Activated T-helper 9 cell treated with anti-CD3 and anti-CD28 coated beads, Interleukin-2, amount 50 U/mL, for 16 hours (primary cell): ENCODE measurements at places on chromosomes 2 and 18.

GRCh38 chr18:35635170-35635569 lies 53.6 kb downstream of the GALNT1 start:
- DNase-seq: no peak

DNA sequence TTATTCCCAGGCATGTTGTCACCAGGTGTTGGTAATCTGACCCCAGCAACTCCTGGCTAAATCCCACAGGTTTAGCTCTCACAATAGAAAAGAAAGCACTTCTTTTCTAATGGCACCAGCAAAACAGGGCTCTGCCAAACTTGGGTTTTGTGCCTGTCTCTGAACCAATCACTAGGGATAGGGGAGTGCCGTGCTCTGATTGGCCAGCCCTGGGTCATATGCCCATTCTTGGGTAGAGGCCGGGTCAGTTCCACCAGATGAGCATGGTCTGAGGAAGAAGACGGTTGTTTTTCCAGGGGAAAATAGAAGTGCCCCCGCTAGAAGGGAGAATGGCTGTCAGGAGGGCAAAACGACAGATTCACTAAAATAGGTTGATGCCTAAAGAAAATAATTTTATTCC lies 14.7 kb downstream of the CDK15 start:
- no peak for DNase-seq

- no peak for DNase-seq
These were observed 343.6 kb upstream of the SYT4 start for GRCh38 chr18:43620936-43621335.

DNA sequence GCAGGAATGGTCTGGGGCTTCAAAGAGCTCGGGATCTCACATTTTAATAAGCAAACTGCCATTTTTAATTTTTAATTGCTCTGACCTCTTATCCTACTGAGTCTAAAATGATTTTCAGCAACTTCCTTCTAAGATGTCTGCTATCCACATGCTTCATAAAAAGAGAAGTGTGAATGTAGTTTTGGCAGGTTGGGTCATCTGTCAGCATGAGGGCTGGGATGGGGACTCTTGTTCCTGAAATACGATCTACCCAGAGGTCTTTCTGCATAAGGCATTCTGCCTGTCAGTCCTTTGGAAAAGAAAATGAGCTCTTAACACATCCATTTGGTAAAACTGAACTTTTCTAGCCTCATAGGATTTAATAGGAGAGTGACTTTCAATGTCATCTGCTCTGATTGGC lies 252.8 kb upstream of the APCDD1 start:
- no peak for DNase-seq

DNA sequence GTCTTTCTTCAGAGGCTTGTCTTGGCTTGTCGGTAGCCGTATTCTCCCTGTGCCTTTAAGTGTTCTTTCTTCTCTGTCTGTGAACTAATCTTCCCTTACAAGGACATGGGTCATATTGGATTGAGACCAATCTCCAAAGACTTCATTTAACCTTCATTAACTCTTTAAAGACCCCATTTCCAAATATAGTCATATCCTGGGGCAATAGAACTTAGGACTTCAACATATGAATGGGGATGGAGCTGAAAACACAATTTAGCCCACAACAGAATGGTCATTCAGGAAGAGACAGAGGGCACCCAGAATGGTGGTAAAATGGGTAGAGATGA lies 82.1 kb upstream of the TANK start:
- no peak for DNase-seq

- DNase-seq: no peak
These were observed 154.8 kb downstream of the TGIF1 start for GRCh38 chr18:3604498-3605408.

GRCh38 chr2:23367760-23368159 lies 17.2 kb upstream of the KLHL29 start:
- DNase-seq: no peak

DNA sequence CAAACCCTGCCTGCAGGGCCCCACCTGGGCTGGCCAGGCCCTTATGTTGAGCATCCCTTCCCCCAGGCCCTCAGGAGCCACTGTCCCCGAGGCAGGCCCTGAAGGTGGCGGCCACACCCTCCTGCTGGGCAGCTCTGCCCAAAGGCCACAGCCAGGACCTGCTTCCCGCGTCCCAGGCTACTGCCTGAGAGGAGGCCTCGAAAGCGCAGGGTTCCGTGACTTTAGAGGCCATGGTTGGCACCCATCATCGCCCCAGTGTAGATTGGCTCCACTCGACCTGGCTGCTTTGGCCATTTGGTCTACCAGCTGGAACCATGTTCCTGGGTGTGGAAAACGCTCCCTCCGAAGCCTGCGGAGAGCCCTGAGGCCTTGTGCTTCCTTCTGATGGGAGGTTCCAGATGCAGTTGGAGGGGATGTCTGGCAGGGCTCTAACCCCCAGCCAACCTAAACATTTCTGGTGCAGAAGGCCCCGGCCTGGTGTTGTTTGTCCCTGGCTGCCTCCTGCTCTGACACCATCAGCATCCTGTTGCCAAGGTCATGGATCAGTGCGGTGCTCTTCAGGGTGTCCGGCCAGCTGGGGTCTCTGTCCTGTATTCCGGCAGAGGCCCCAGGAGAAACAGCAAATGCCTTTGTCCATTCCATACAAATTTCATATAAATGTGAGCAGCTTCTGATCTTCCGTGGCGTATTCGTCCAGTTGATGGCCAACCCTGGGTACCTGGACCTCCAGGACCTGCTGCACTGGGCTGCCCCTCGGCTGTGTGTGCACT lies 14.7 kb downstream of the CAPN10 start:
- DNase-seq: no peak

DNA sequence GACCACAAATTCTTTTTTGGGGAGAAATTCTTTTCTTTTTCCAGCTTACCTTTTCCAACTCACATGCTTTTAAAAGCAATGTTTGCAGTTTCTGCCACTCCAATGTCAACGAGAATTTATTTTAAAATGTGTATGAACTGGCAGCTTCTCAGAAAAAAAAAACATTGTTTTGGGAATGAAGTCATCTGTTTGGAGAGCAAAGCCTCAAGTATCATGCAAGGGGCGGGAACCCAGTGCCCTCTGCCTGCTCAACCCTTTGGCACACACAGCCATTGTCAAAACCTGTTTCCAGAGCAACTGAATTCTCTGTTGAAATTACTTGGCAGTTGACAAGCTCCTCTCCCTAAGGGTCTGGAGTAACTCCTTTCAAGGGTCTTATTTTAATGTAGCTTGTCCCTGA lies 128.5 kb downstream of the QPCT start:
- no peak for DNase-seq

GRCh38 chr2:230472621-230473018 lies 56.6 kb downstream of the SP100 start:
- DNase-seq: no peak

DNA sequence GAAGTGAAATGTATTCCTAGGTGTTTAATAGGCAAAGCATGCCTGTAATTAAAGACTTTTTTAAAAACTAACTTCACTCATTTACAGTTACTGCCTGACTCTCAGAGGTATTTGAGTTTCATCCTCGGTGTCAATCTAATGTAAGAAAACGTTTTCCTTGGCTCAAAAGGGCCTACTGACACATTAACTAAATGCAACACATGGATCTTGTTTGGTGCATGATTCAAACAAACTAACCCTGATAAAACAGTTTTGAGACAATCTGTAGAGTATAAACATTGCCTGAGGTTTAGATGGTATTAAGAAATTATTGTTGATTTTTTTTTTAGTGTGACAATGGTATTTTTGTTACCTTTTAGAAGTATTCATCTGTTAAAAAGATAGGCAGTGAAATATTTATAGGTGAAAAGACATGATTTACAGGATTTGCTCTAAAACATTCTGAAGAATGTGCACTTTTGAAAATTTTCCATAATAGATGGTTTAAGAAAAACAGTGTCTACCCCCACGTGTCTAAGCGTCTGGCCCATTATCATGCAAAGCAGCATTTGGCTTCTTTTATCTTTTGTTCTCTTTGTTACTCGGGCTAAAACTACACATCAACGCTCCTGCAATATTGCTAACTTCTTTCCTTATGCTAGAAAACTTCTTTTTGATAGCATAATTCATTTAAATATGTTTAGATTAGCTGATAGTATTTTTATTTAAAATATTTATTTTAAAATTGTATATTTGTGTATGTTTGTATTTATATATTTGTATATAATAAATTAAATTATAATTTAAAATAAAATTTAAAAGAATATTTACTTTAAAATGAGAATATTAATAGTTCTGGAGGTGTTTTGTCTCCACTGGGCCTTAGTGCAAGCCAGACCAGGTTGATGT lies 160.2 kb upstream of the NDUFV2 start:
- DNase-seq: no peak

- no peak for DNase-seq
These were observed 270.8 kb downstream of the ZNF407 start for GRCh38 chr18:74868461-74868860.

DNA sequence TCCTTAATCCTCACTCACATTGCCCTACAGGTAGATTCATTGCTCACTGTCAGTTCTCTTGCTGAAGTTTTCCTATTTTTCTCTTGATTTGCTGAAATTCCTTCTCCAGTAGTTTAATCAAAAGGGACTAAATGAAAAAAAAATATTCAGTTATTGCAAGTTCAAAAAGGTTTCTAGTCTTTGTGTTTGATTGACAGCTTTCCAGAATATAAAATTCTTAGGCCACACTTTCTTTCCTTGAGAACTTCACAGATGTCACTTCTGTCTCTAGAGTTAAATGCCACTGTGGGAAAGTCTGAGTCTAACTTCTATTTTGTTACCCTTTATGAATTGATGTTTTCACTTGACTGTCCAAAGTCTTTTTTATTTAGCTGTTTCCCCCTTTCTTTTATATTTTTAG lies 25.7 kb downstream of the RRM2 start:
- DNase-seq: no peak

GRCh38 chr18:70058916-70059315 lies 111.2 kb upstream of the CD226 start:
- DNase-seq: no peak
